NCI-H524 (cell line): ENCODE measurements at places on chromosomes 16 and 17.

DNA sequence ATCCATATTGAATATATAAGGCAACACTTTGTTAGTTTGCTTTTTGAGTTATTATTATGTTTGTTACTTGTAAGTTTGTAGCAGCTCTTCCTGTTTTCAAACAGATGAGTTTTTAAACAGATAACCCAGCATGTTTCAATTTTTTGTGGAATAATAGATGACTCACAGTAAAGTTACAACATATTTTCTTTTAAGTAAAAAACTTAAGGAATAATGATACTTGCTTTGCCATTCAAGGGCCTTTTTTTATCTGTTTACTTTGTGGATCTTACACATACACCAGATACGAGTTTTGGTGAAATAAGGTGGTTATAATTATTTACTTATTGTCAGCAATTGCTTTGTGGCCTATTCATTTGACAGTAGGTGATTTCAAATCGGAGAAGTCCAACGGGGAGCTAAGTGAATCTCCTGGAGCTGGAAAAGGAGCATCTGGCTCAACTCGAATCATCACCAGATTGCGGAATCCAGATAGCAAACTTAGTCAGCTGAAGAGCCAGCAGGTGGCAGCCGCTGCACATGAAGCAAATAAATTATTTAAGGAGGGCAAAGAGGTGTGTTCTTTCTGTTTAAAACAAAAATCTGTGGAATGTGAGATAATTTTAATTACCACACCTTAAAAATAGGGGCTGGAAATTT, 66.3 kb downstream of the BPTF start:
- DNase-seq = peak; percentile 47

DNA sequence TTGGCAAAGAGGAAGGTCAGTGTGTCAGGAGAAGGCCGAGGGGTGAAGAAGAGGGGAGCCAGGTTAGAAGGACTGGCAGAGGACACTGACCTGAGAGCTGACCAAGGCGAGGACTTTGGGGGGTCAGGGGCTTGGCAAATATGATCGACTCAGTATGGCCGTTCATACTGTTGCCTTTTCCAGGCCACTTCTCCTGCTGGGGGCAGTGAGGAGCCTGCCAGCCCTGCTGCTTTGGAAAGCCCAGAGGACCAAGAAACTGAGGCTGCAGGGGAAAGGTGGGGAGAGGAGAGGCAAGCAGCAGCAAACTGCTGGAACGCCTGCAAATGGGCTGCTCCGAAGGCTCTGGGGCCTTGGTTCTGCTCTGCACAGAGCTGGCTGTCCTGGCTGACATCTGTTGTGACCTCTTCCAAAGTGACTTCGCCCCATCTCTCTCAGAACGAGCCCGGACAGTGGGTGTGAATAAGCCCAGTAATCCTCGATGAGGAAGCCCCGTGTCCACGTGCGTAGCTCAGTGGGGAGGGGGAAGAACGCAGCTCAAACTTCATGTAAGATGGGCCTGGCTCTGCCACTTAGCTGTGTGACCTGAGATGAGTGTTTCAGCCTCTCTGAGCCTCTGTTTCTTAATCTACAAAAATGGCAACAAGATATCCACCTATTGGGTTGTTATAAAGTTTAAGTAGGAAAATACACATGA, 111.3 kb downstream of the SALL1 start:
- DNase-seq = no peak

DNA sequence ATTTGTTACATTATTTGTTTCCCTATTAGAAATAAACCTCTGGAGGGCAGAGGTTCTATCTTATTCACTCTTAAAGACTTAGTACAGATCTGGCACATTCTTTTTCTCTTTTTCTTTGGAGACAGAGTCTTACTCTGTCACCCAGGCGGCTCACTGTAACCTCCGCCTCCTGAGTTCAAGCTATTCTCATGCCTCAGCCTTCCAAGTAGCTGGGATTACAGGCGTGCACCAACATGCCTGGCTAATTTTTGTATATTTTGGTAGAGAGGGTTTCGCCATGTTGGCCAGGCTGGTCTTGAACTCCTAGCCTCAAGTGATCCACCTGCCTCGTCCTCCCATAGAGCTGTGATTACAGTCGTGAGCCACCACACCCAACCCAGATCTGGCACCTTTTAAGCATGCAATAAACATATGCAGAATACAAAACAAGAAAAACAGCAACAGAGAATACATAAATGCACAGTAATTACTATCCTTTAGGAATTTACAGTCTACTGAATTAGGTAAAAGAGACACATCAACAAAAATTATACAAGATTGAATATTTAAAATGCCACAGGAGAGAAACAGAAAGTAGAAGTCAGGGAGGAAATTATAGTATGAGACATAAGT, 52.1 kb downstream of the GPATCH8 start:
- DNase-seq = no peak

DNA sequence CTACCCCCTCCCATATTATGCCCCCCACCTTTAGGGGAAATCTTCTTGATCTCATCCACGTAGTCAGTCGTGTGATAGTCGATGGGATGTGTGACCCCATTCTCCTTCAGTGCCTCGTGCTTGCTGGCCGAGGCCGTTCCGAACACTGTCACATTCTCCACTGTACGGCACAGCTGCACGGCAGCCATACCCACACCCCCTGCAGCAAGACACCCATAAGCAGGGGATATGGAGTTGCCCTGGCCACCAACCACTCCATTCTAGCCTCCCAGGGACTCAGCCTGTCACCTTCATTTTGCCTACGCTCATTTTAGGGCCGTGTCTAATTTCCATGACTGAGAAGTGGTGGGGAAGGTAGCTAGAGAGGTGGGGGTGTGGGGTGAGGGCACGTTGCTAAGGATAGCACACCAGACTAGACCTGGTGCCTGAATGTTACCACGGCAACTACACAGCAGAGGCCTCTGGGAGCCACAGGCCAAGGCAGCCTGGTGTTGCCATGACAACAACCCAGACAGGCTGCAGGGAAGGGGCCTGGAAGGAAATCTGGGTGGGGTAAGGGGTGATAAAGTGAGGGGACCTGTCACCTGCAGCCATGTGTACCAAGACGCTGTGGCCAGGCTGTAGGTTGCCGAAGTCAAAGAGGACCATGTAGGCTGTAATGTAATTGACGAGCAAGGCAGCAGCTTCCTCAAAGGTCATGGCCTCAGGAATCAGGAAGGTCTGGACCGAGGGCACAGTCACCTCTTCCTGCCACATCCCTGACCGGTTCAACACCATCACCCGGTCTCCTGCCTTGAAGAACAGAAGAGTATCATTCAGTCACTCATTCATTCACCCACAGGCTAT, 4.0 kb downstream of the VAT1 start:
- DNase-seq = peak; percentile 49

- DNase-seq = no peak
Measured at GRCh38 chr17:2195729-2196128, 107.9 kb downstream of the SMG6 start.

- no peak for DNase-seq
Measured at GRCh38 chr17:10081571-10082169, 116.7 kb downstream of the GAS7 start.

DNA sequence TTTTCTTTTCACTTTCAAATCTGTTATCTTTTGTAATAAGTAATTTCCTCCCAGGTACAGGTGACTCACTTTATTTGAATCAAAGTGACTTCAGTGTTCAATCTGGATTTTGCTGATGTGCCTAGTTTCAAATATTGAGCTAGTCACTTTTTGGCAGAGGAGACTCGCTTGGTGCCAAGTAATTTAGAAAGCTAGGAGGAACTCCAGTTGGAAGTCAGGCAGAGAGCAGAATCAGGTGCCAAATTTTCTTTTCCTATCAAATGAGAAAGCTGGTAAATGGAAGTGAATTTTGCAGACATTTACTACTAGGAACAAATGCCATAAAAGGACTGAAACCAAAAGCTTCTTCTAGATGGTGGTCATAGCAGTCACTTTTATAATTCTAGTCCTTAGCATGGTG, 656.0 kb upstream of the KIF2B start:
- DNase-seq = no peak

- no peak for DNase-seq
Measured at GRCh38 chr16:88909431-88910210, 43.2 kb upstream of the PABPN1L start.

DNA sequence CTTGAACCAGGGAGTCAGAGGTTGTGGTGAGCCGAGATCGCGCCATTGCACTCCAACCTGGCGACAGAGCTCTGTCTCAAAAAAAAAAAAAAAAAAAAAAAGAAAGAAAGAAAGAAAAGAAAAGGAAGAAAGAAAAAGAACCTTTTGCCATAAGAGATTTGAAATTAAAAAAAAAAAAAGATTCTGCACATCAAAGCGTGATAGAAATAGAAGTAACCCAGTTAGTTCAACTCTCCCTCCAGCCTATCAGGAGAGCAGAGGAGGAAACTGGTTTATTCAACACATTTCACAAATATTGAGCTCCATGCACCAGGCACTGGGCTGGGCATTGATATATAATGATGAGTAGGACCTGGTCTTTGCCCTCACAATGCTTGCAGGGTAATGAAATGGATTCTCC, 2.4 kb upstream of the SOCS3 start:
- no peak for DNase-seq

GRCh38 chr16:88654363-88655052, 3.7 kb upstream of the CYBA start:
- no peak for DNase-seq

GRCh38 chr17:601926-602303, 112.7 kb downstream of the VPS53 start:
- DNase-seq = peak; percentile 62

- DNase-seq = no peak
Measured at GRCh38 chr16:8631373-8631772, 9.9 kb downstream of the METTL22 start.

DNA sequence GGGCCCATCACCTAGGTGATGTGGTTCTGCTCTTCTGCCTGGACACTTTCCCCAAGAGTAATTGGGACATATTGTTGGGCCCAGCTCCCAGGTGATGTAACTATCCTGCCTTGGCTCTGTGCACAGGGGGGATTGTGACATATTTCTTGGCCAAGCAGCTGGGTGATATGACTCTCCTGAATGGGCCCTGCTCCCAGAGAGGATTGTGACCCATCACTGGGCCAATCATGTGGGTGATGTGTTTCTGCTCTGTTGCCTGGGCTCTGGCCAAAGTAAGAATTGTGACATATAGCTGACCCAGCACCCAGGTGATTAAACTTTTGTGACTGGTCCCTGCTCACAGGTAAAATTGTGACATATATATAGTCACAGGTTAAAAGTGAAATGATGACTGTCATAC, 1904.9 kb downstream of the TP53TG3F start:
- no peak for DNase-seq

- DNase-seq = no peak
Measured at GRCh38 chr16:20064931-20065330, 8.8 kb downstream of the GPR139 start.

DNA sequence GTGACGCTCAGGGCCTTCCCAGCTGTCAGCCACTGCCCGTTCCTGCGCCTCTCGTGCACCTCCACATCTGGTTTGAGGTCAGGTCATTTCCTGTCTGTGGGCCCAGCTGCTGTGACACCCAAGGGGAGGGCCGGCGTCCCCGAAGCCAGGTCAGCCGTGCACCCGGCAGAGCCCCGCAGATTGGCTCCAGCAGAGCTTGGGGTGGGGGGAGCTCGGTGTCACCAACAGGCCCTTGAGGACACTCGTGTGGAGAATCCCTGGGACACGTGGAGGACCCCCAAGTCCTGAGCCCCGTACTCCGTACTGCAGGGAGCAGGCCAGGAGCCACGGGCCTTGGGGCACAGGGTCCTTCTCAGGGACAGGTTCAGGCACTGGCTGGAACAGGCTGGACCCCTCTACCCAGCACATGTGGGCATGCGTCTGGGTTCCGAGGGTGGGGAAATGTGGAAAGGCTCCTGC, 4.8 kb downstream of the SPATA2L start:
- DNase-seq = no peak

- no peak for DNase-seq
Measured at GRCh38 chr17:21077281-21077680, 34.5 kb upstream of the USP22 start.

- DNase-seq = no peak
Measured at GRCh38 chr16:14955546-14956231, 18.4 kb downstream of the NPIPA1 start.

GRCh38 chr16:8760021-8760420, 37.4 kb downstream of the TMEM186 start:
- no peak for DNase-seq

GRCh38 chr17:1239210-1239609, 31.0 kb upstream of the BHLHA9 start:
- no peak for DNase-seq

DNA sequence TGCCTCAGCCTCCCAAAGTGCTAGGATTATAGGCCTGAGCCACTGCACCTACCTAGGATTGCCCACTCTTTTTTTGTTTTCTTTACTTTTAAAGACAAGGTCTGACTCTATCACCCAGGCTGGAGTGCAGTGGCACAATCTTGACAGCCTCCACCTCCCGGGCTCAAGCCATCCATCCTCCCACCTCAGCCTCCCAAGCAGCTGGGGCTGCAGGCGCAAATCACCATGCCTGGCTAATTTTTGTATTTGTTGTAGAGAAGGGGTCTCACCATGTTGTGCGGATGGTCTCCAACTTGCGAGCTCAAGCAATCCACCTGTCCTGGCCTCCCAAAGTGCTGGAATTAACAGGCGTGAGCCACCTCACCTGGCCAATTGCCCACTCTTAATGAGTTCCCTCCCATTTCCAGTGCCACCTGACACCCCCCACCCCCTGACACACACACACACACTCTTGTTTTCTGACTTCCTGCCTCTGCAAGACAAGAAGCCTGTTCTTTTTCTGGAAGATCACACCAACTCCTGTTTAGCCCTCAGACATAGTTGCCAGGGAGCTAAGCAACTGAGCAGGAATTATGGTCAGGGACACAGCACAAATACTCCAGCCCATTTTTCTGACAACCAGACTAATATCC, 2.6 kb downstream of the OVCA2 start:
- DNase-seq = no peak

DNA sequence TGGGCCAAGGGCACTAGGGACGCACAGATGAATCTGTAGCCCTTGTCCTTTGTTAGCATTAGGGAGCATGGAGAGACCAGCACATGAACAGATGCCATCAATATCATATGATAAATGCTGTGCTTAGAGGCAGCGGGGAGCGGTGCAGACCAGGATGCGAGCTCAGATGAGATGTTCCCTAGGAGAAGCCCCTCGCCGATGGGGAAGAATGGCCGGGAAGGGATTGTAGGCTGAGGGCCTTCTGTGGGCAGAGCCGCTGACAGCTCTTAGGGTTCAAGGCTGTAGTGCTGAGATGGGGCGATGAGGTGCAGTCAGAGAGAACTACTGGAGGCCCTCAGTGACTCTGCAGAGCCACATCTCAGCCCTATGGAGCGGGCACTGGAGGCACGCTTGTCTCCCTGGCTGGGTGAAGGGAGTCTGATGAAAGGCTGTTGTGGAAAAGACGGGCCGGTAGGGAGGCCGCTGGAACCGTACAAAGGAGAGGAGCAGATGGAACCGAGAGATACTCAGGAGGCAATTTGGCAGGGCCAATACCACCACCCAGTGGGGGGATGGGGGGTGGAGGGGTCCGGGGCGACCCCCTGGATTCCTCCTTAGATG, 66.3 kb upstream of the ENDOV start:
- no peak for DNase-seq
